ENCODE measurements at places on chromosomes 2 and 18. TPM values are rescaled to one million over a fixed set of nuclear protein-coding genes. Genes with fewer than 3 reads are reported as not detected.

DNA sequence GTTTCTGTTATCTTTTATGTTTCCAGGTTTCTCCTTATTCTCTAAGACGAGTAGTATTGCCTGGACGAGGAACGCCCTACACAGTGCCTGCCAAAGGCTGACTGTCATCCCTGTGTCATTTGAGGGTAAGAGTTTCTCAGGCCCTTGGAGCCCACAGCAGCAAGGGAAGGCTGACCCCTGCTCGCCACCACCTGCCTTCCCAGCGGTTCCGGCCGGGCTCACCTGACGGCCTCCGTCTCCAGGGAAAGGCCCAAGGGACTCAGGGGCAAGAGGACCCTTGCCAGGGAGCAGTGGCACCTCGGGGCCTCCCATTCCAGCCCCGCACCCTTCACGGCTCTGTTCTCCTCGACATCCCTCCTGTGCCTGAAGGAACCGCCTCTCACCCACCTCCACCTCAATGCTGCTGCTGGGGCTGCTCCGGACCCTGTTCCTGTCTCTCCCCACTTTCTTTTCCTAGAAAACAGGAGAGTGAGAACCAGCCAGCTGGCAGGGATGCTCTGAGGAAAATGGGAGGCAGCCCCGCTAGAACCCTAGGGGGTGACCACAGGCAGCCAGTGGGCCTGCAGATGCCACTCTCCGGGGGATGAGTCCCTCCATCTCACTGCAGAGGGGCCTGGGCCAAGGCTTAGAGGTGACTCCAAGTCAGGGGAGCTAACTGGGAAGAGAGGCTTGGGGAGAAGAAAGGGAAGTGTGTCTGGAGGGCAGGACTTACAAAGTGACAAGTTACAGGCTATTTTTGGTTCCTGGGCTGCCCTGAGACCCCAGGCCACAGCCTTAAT lies 1.9 kb downstream of the LIMS2 start:
- DNase-seq, result no peak

DNA sequence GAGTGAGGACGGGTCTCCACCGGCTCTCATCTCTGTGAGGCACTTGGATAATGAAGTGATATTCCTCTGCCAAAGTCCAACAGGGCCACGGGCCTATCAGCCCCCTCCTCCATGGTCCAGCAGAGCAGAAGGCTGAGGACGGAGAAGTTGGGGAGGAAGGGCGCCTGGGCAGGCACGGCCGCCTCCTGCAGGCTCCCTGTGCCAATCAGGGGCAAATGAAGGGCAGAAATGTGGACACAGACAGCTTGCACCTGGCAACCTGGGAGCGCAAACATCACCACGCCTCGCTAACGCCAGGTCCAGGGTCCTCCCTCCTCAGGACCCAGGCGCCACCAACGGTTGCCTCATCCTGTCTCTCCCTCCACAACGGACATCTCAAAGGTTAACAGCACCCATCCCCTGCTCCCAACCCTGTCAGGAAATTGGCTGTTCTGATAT lies 24.3 kb downstream of the SMAD7 start:
- no peak for DNase-seq

GRCh38 chr18:55552526-55553189 lies 35.3 kb downstream of the TCF4 start:
- no peak for DNase-seq

GRCh38 chr2:148524519-148524919 lies 120.0 kb upstream of the EPC2 start:
- no peak for DNase-seq

The SCN7A gene
- total RNA-seq, result 1.0 TPM

- no peak for DNase-seq
These were observed 144.7 kb downstream of the BABAM2 start for GRCh38 chr2:28035163-28035690.

- DNase-seq, result peak; percentile 86
These were observed 492.4 kb downstream of the PLCL1 start for GRCh38 chr2:198296665-198297308.

GRCh38 chr2:233844064-233844807 lies 10.1 kb downstream of the HJURP start:
- DNase-seq, result no peak

DNA sequence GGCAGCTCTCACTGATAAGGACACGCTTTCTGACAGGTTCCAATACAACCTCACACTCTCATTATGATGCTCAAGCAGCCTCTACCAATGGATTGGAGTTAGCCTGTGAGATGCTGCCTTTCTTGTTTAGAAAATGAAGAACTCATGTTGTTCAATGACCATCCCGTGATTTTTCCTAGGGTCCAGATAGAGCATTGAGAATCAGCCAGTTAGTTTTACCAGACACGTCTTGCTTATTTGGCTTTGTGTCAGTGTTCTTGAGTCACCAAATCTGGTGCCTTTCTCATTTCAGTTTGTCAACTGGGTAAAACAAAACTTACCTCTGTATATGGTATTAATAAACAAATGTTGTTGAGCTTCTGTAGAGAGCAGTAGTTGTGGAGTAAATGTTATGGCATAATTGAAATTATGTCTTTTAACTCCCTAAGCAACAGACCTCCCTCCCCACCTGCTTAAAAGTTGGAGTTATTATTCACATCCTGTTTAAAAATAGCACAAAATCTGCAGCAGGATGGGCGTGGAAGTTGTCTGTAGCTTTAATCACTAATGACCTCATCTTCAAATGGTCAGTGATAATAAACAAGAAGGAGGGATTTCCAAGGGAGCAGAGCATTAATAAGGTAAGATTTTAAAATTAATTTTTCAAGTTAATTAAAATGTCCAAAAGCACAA lies 167.3 kb downstream of the HRH4 start:
- DNase-seq, result no peak

The RALBP1 gene
- total RNA-seq, result 61.5 TPM

- DNase-seq, result peak; percentile 39
These were observed 605 bp downstream of the ZNF2 start for GRCh38 chr2:95166065-95166763.

DNA sequence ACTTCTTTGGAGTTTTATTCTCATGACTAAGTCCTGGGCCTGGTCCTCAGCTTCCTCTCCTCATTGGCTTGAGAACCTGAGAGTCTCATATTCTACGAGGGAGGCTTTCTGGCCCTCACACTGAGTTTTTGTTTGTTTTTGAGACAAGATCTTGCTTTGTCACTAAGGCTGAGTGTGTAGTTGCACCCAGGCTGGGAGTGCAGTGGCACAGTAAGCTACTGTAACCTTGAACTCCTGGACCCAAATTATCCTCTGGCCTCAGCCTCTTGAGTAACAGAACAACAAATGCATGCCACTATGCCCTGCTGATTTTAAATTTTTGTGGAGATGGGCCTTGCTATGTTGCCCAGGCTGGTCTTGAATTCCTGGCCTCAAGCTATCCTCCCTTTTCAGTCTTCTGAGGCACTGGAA lies 22.6 kb downstream of the PRKRA start:
- DNase-seq, result no peak

DNA sequence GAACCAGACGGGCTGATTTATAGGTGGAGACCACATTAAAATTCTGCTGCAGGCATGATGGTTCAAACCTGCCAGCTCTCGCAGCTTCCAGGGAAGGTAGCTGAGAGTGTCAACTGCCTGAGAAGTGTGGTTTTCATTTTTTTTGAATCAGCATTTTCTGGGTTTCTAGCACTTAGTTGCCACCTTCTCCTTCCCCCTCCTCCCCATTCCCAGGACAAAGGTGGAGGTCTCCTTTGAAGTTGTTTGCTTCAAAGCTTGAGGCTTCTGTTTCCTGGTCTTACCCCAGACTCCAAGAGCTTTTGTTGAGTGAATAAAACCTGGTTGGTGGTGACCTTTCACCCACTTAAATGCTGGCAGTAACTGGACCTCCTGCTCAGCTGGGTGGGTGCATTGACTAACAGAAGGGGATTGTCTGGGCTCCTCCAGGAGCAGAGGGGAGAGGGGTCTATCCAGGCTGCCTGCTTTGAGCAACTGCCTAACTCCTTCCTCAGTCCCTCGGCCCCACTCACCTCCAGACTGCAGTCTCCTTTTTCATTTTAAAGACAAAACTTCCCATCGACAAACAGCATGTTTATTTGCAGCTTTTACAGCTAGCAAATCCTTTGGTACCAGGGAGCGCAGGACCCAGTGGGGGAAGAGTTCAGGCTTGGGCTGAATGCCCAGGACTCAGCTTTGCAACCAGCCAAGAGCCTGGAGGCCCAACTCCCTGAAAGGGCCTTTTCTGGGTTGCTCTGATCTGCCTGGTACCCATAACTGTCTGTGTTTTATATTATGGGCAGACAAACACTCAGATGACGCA lies 3.5 kb downstream of the RHOB start:
- peak; percentile 42 for DNase-seq

The TMEM247 gene
- not detected for total RNA-seq

The AKAIN1 gene
- total RNA-seq, result not detected

GRCh38 chr2:74571058-74571457 lies 16.5 kb downstream of the DOK1 start:
- DNase-seq, result no peak

DNA sequence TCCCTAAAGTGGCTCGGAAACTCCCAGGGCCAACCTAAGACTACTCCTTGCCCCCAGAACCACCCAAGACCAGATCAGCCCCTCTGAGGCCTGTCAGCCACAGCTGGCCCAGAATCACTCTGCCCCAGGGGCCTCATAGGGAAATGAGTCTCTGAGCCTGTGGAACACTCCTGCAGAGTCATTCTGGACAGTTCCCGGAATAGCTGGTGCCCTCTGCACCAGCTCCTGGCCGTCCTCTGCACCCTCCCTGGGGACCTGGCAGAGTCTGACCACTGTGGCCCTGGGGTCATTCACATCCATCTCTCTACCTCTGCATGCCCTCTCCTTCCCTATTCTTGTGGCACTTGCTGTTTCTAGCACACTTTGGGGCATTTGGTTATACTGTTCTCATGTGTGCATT lies 14.6 kb upstream of the TMEM214 start:
- DNase-seq, result no peak

- no peak for DNase-seq
These were observed 19.3 kb downstream of the PAIP2B start for GRCh38 chr2:71207601-71208000.

DNA sequence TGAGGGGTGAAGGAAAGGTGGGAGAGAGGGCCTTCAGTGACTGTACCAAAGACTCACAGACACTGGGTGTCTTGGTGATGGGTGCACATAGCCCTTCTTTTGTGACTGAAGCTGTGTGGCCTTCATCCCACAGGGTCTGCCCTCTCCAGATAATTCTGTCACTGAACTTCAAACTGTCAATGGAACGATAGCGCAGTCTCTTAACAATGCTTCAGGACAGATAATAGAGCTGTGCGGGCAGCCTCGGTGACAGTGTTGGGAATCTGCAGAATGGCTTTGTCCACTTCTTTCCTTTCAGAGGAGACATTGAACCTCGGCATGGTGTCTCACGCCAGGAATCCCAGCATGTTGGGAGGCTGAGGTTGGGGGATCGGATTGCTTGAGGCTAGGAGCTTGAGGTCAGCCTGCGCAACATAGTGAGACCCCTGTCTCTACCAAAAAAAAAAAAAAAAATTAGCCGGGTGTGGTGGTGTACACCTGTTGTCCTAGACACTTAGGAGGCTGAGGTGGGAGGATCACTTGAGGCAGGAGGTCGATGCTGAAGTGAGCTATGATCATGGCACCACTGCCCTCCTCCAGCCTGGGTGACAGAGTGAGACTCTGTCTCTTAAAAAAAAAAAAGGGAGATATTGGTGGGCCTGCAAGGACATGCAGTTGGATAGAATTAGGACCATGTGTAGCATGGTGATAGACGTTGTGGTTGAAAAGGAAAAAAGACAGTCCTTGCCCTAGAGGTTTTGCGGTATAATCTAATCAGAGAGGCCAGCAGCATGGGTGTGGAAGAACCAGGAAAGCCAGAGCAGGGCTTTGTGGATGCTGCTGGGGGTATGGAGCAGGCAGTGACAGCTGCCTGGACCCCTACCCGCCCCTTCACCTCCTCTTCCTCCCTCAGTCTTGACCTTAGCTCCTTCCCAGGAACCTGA lies 91.4 kb downstream of the LDLRAD4 start:
- DNase-seq, result no peak

The CCDC85A gene
- total RNA-seq, result 0.34 TPM

The DLX1 gene
- not detected for total RNA-seq

The TCF23 gene
- 0.03 TPM for total RNA-seq

DNA sequence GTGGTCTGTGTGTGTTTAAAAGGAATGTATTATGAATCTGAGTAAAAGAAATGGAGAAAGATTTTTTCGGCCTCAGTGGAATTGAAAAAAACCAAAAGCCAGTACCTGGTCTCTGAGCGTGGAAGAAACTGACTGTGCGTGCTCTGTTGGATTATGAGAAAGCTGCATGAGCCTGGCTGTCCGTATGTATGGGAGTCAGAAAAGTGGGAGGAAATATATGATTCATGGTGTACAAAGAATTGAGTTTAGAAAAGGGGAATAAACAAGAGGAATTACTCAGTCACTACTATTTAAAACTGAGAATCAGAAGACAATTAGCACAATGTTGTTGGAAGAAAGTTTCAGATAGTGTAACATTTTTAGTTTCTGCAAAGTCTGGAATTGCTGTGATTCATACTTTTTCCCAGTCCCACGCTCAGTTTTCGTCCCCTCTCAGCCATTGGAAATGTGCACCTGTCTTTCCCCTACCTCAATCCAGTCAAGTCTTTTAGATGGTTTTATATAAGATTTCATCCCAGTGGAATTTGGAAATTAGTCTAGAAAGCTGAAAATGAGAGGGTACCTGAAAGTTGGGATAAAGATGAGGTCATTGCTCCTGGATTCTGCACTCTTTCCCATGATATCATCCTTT lies 66.4 kb upstream of the CHMP1B start:
- DNase-seq, result no peak

Measured in neural progenitor cell (in vitro differentiated cells).